ENCODE measurements at places on chromosomes 5 and 9. TPM values are rescaled to one million over a fixed set of nuclear protein-coding genes. Genes with fewer than 3 reads are reported as not detected.

Gene ADAMTS16
- 7.5 TPM for total RNA-seq

GRCh38 chr5:84383296-84383815 is 1.3 kb downstream of the EDIL3 start:
- H3K27ac ChIP-seq = no peak overlapping the region
- H3K27me3 ChIP-seq = no peaks in the 10 kb centered on the region
- peak; percentile 25 for DNase-seq
- no peak overlapping the region for H3K4me3 ChIP-seq
- no peaks in the 10 kb centered on the region for H3K4me1 ChIP-seq
- H3K36me3 ChIP-seq = no peaks in the 10 kb centered on the region

DNA sequence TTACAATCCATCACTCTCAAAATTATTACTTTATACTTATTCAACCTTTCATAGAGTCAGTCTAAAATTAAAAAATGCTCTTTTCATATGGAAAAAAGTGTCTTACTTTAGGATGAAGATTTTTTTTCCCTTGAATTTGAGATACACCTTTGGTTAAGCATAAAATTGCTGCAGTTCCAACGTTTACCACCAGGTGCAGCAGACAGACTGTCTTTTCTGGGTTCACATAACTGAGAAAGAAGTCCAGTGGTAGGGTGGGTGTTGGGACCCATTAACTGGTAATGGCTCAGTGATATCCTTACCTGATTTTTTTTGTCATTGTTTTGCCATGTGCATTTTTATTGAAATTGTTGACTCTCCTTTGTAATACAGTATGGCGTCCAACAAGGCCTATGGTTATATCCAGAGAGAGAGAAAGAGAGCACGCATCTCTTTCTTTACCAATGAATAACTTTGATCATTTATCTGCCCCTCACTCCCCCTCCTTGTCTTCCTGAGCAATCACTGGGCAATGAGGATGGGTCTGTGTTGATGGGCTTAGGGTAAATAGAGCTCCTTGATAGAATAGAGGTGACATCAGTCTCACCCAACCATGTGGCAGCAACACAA is 98.4 kb downstream of the FBXL7 start:
- no peak overlapping the region for H3K27ac ChIP-seq
- no peaks in the 10 kb centered on the region for H3K36me3 ChIP-seq
- DNase-seq = peak; percentile 28
- H3K4me1 ChIP-seq = no peaks in the 10 kb centered on the region

DNA sequence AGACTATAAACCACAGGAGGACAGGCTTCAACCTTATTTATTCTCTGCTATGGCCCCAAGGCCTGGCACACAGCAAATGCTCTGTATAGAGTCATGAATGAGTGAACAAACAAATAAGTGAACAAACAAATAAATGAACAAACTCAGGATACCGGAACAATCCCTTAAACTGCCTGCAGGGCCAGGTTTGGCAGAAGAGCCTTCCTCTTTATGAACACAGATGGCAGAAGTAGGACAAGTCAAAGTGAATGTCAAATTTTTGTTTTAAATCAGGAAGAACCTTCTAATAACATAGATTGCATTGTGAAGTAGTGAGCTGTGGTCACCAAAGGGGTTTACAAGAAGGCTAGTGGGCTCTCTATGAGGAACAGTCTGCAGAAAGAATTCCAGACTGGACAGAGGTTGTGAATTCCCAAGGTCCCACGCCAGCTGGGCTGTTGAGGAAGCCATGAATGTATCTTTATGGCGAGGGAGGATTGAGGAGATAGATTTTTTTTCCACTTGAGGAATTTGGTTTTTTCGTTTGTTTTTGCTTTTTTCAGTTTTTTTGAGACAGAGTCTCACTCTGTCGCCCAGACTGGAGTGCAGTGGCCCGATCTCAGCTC is 30.3 kb upstream of the STING1 start:
- no peak overlapping the region for H3K27ac ChIP-seq
- no peaks in the 10 kb centered on the region for H3K27me3 ChIP-seq
- no peaks in the 10 kb centered on the region for H3K4me1 ChIP-seq
- H3K4me3 ChIP-seq = no peak overlapping the region
- no peaks in the 10 kb centered on the region for H3K36me3 ChIP-seq

Gene IFNK
- total RNA-seq = not detected

GRCh38 chr9:129422843-129423192 is 198.1 kb downstream of the C9orf50 start:
- H3K27me3 ChIP-seq = no peaks in the 10 kb centered on the region
- peaks cover 5% of the 10 kb centered on the region for H3K4me1 ChIP-seq
- H3K27ac ChIP-seq = no peak overlapping the region

Gene CDH10
- 0.13 TPM for total RNA-seq

Gene FOXD4L3
- not detected for total RNA-seq

DNA sequence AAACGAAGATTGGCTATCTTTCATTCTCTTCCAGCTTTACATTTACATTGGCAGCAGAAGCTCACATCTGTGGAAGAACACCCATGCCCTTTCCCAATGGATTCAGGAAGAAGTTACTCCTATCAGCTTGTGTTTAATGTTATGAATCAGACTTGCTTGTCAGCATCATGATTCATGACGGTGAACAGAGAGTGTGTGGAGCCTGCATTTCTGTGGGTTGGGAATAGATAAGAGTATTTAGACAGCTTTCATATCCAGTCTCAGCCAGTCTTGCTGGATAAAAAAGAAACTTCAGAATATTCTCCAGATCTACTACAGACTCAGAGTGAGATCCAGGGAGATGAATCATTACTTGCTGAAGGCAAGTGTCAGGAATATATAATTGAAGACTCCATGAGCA is 812.9 kb upstream of the ZNF608 start:
- H3K4me1 ChIP-seq = no peaks in the 10 kb centered on the region
- H3K27me3 ChIP-seq = no peaks in the 10 kb centered on the region
- H3K27ac ChIP-seq = no peak overlapping the region

Measured in kidney (tissue), 22 donors.